ENCODE measurements at places on chromosomes 3 and 15. TPM values are rescaled to one million over a fixed set of nuclear protein-coding genes. Genes with fewer than 3 reads are reported as not detected.
A peak's percentile ranks its signal among the peaks of the same experiment; 100 is the strongest.

GRCh38 chr3:48215019-48215418 is 8.3 kb upstream of the CAMP start:
- peaks cover 57% of the 10 kb centered on the region for H3K4me1 ChIP-seq
- peak overlapping the region; percentile 66 for H3K27ac ChIP-seq
- H3K4me3 ChIP-seq = no peak overlapping the region
- no peaks in the 10 kb centered on the region for H3K27me3 ChIP-seq
- H3K36me3 ChIP-seq = no peaks in the 10 kb centered on the region

GRCh38 chr3:18250991-18251390 is 174.1 kb downstream of the SATB1 start:
- H3K36me3 ChIP-seq = no peaks in the 10 kb centered on the region
- no peaks in the 10 kb centered on the region for H3K27me3 ChIP-seq
- DNase-seq = no peak
- H3K4me3 ChIP-seq = no peak overlapping the region
- no peak overlapping the region for H3K27ac ChIP-seq

DNA sequence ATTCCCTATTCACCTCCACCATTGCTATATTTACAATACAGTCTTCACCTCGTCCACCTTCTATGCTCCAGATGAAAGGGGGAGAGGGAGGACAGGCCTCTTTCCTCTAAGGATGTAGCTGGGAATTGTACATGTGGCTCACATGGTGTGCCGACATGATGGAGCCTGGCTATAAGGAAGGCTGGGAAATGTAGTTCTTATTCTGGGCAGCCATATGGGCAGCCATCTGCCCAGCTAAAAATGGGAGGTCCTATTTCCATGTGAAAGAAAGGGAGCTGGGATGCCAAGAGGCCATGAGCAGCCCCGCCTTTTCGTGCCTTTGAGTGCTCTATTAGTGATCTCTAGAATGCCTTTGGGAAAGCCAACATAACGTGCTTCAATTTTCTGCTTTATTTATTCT is 27.1 kb upstream of the MGLL start:
- H3K27me3 ChIP-seq = no peaks in the 10 kb centered on the region
- no peak overlapping the region for H3K27ac ChIP-seq
- no peak overlapping the region for H3K4me3 ChIP-seq
- H3K36me3 ChIP-seq = no peaks in the 10 kb centered on the region
- no peak for DNase-seq
- H3K4me1 ChIP-seq = peaks cover 8% of the 10 kb centered on the region

GRCh38 chr15:99981839-99982658 is 248.8 kb upstream of the LYSMD4 start:
- peaks cover 6% of the 10 kb centered on the region for H3K4me1 ChIP-seq
- H3K27ac ChIP-seq = no peak overlapping the region
- no peak for DNase-seq
- no peaks in the 10 kb centered on the region for H3K36me3 ChIP-seq

- no peak for DNase-seq
- H3K36me3 ChIP-seq = no peaks in the 10 kb centered on the region
- peak overlapping the region; percentile 54 for H3K27ac ChIP-seq
- no peaks in the 10 kb centered on the region for H3K4me1 ChIP-seq
Observed at GRCh38 chr3:155736381-155736780, 8.5 kb downstream of the PLCH1 start.

DNA sequence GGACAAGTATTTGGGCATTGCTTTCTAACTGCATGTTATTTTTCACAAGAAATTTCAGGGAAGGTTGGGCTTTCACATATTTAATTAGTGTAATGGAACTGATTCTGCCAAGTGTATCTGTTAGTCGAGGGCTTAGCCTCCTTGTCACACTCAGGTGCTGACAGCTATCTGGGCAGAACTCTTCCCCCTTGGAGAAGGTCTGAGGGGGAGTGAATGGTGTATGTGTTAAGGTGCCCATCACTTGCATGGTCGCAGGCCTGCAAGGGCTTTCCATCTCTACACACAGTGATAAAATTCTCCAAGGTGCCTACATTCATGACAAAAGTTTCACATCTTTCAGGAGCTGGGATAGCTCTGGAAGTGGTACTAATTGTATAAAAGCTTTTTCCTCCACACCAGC is 97.6 kb upstream of the ICE2 start:
- DNase-seq = no peak
- no peak overlapping the region for H3K27ac ChIP-seq
- H3K4me3 ChIP-seq = no peak overlapping the region
- peaks cover 16% of the 10 kb centered on the region for H3K4me1 ChIP-seq
- H3K27me3 ChIP-seq = no peaks in the 10 kb centered on the region
- no peaks in the 10 kb centered on the region for H3K36me3 ChIP-seq

- no peaks in the 10 kb centered on the region for H3K4me1 ChIP-seq
- no peak overlapping the region for H3K27ac ChIP-seq
- no peaks in the 10 kb centered on the region for H3K36me3 ChIP-seq
- no peak overlapping the region for H3K4me3 ChIP-seq
- DNase-seq = no peak
Observed at GRCh38 chr3:101262393-101263240, 57.8 kb downstream of the IMPG2 start.

GRCh38 chr3:44995142-44995770 is 19.2 kb downstream of the EXOSC7 start:
- DNase-seq = peak; percentile 84
- peak overlapping the region; percentile 20 for H3K27ac ChIP-seq
- no peaks in the 10 kb centered on the region for H3K36me3 ChIP-seq
- peaks cover 8% of the 10 kb centered on the region for H3K4me1 ChIP-seq

GRCh38 chr15:62415498-62415897 is 250.4 kb upstream of the C2CD4B start:
- H3K27ac ChIP-seq = no peak overlapping the region
- H3K4me1 ChIP-seq = no peaks in the 10 kb centered on the region
- no peaks in the 10 kb centered on the region for H3K27me3 ChIP-seq
- no peak overlapping the region for H3K4me3 ChIP-seq
- no peaks in the 10 kb centered on the region for H3K36me3 ChIP-seq
- no peak for DNase-seq

- H3K4me3 ChIP-seq = no peak overlapping the region
- H3K4me1 ChIP-seq = peaks cover 10% of the 10 kb centered on the region
- H3K36me3 ChIP-seq = no peaks in the 10 kb centered on the region
- no peaks in the 10 kb centered on the region for H3K27me3 ChIP-seq
- no peak for DNase-seq
Observed at GRCh38 chr15:94059013-94059587, 172.3 kb upstream of the MCTP2 start.

GRCh38 chr15:65326117-65326526 is 21.6 kb downstream of the RNU5B-1 start:
- no peak overlapping the region for H3K27ac ChIP-seq
- no peaks in the 10 kb centered on the region for H3K4me1 ChIP-seq
- no peak for DNase-seq
- H3K36me3 ChIP-seq = no peaks in the 10 kb centered on the region
- H3K27me3 ChIP-seq = no peaks in the 10 kb centered on the region

DNA sequence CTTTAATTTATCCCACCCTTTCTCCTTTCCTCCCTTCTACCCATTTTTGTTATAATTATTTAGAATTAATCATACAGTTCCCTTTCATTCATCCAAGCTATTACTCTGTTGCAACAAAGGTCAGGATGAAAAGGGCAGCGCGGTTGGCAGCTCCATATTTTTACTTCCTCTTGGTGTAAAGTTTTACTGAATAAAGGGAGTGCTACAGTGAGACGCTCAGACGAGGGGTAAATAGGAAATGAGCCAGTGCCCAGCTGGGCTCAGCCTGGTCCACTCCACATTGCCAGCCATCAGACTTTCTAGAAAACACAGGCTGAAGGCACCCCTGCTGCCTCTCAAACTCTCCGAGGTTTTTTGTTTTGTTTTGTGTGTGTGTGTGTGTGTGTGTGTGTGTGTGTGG is 21.9 kb upstream of the ZBTB38 start:
- H3K27ac ChIP-seq = no peak overlapping the region
- no peak for DNase-seq
- H3K36me3 ChIP-seq = no peaks in the 10 kb centered on the region
- H3K4me3 ChIP-seq = no peak overlapping the region
- no peaks in the 10 kb centered on the region for H3K4me1 ChIP-seq

- no peaks in the 10 kb centered on the region for H3K27me3 ChIP-seq
- H3K4me1 ChIP-seq = no peaks in the 10 kb centered on the region
- H3K27ac ChIP-seq = no peak overlapping the region
- H3K4me3 ChIP-seq = no peak overlapping the region
- H3K36me3 ChIP-seq = no peaks in the 10 kb centered on the region
- no peak for DNase-seq
Observed at GRCh38 chr3:192253138-192253887, 474.0 kb downstream of the FGF12 start.

GRCh38 chr3:128854475-128854874 is 24.9 kb upstream of the ACAD9 start:
- no peak overlapping the region for H3K4me3 ChIP-seq
- H3K36me3 ChIP-seq = no peaks in the 10 kb centered on the region
- H3K27ac ChIP-seq = peak overlapping the region; percentile 82
- no peak for DNase-seq
- peaks cover 18% of the 10 kb centered on the region for H3K4me1 ChIP-seq

DNA sequence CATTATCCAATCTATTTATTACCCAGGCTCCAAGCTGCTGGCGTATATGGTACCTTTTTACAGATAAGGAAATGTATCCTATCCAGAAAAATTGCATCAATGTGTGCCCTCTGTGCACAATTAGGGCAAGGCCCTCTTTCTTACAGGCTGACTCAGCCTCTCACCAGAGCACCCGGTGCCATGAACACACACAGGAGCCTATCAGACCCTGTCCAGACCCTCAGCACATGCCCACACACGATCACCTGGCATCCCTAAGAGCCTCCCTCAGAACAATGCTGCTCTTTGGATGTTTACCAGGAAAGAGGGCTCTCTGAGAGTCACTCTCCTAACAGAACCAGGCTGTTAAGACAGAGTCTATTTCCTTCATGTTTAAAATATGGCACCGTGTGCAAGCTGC is 460.0 kb upstream of the TBL1XR1 start:
- H3K27me3 ChIP-seq = no peaks in the 10 kb centered on the region
- no peak for DNase-seq
- H3K36me3 ChIP-seq = no peaks in the 10 kb centered on the region
- H3K4me1 ChIP-seq = no peaks in the 10 kb centered on the region
- H3K27ac ChIP-seq = no peak overlapping the region

DNA sequence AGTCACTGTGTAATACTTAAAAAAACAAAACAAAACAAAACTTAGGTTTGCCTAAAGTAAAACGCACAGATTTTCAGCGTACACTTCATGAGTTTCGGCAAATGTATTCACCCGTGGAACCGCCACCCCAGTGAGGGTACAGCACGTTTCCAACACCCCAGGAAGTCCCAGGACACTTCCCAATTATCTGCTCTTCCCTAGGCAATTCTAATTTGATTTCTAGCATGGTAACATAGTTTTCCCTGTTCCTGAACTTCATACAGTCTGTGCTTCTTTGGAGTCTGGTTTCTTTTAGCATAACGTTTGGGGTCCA is 497 bp upstream of the CLASP2 start:
- H3K27ac ChIP-seq = peak overlapping the region; percentile 94
- no peaks in the 10 kb centered on the region for H3K36me3 ChIP-seq
- H3K4me3 ChIP-seq = peak overlapping the region; percentile 69

GRCh38 chr15:25900431-25900830 is 37.3 kb upstream of the ATP10A start:
- H3K4me1 ChIP-seq = no peaks in the 10 kb centered on the region
- H3K27ac ChIP-seq = no peak overlapping the region
- H3K27me3 ChIP-seq = no peaks in the 10 kb centered on the region
- no peak overlapping the region for H3K4me3 ChIP-seq

DNA sequence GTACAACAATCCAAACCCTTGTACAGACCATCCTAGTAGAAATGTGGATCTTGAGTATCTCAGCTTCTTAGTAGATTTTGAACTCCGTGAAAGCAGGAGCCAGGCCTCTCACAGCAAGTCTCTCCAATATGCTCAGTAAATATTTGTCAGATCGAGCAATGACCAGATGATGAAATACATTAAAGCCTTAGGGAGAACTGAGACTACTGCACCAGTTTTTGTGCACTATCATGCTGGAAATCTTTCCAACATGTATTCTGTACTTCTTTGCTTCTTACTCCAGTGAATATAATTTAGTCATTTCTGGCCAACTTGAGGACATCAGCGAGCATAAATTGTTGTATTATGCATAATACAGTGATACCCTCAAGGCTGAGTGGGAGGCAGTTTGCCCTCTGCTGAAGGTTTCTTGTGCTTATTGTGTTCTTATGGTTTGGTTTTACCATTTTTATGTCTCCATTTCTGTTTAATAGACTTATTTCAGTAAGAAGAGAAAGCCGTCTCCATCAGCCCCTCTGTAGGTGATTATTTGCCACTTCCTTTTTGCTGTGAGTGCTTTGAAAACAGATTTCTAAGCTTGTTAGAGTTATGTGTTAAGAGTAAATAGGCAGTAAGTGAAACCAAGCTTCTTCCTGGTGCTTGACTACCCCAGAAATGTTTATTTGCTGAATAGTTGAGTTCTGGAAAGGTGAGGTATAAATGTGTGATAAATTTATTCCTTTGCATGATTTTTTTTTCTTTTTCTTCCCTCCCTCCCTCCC is 147.1 kb downstream of the PGPEP1L start:
- H3K4me3 ChIP-seq = no peak overlapping the region
- H3K36me3 ChIP-seq = no peaks in the 10 kb centered on the region
- no peaks in the 10 kb centered on the region for H3K27me3 ChIP-seq
- H3K4me1 ChIP-seq = peaks cover 6% of the 10 kb centered on the region
- peak overlapping the region; percentile 65 for H3K27ac ChIP-seq

DNA sequence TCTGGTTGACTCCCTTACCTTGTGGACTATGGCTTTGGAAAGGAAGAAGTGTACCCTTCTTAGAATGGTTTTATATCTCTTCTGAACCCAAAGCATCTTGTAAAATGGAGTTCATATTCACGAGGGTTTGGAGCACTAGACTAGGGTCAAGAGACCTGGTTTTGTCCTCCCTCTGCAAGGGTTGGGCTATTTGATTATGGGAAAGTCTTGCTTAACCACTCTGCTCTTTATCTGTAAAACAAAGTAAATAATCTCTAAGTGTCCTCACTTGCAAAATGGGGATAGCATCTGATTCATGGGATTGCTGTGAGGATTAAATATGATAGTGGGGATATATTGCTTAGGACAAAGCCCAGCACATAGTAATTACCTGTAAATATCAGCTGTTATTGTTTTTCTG is 17.9 kb upstream of the SLC2A2 start:
- no peak overlapping the region for H3K27ac ChIP-seq
- H3K4me1 ChIP-seq = peaks cover 3% of the 10 kb centered on the region
- no peak overlapping the region for H3K4me3 ChIP-seq
- no peaks in the 10 kb centered on the region for H3K27me3 ChIP-seq

- no peak overlapping the region for H3K27ac ChIP-seq
- DNase-seq = no peak
- H3K36me3 ChIP-seq = no peaks in the 10 kb centered on the region
- H3K27me3 ChIP-seq = no peaks in the 10 kb centered on the region
- no peaks in the 10 kb centered on the region for H3K4me1 ChIP-seq
- H3K4me3 ChIP-seq = no peak overlapping the region
Observed at GRCh38 chr3:60461267-60461666, 790.0 kb downstream of the FHIT start.

The IGF2BP2 gene
- total RNA-seq = 17.6 TPM

The AADACL2 gene
- total RNA-seq = not detected

The SCN5A gene
- 0.97 TPM for total RNA-seq

The RASGRF1 gene
- total RNA-seq = 63.2 TPM

The PLA2G4E gene
- total RNA-seq = 1.2 TPM

The KBTBD13 gene
- 0.18 TPM for total RNA-seq

The CHL1 gene
- 10.7 TPM for total RNA-seq

The GABRR3 gene
- total RNA-seq = not detected

The AGTR1 gene
- 7.4 TPM for total RNA-seq

The SEMA6D gene
- total RNA-seq = 6.3 TPM

The CIAO2A gene
- 73.0 TPM for total RNA-seq

The RHCG gene
- total RNA-seq = not detected

The NRROS gene
- 21.8 TPM for total RNA-seq

The IFRD2 gene
- 104 TPM for total RNA-seq

The MTMR10 gene
- total RNA-seq = 34.3 TPM

The CTXN2 gene
- total RNA-seq = not detected

The CLRN1 gene
- not detected for total RNA-seq

The THSD4 gene
- 43.3 TPM for total RNA-seq

The OR5K4 gene
- total RNA-seq = not detected

The PLSCR2 gene
- total RNA-seq = 0.73 TPM

All from left lung (tissue), 14 donors.